ENCODE measurements at places on chromosomes 11 and 22.

DNA sequence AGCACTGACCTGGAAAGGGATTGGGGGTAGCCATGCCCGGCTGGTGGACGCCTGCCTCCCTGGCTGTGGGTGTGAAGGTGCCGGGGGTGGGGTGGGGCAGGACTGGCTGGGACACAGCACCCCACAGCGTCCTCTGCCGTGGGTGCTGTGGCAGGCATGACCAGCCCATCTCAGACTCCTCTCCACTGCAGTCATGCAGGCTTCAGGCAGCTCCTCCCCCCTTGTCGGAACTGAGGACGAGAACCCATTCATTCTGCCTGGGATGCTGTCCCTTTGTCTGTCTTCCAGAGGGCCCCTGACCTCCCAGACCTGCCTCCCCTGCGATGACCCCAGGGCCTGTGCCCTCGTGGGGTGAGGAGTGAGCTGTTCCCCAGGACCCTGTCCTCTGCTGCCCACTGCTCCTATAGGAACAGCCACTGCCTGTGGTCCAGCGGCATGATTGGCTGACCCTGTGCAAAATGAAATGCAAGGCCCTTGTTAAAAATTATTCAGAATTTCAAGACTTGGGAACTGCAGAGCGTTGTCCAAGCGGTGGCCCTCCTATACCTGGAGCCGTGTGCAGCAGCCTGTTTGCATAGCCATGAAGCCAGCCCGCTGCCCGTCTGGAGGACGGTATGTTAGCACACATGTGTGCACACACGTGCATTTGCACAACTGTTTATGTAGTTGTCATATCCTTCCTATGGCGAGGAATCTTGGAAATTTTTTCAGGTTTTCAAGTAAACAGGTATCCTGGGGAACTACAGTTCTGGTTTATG is 1122.3 kb downstream of the BRD1 start:
- no peak for DNase-seq

- no peak for DNase-seq
Measured at GRCh38 chr11:100562128-100562527, 125.0 kb upstream of the ARHGAP42 start.

DNA sequence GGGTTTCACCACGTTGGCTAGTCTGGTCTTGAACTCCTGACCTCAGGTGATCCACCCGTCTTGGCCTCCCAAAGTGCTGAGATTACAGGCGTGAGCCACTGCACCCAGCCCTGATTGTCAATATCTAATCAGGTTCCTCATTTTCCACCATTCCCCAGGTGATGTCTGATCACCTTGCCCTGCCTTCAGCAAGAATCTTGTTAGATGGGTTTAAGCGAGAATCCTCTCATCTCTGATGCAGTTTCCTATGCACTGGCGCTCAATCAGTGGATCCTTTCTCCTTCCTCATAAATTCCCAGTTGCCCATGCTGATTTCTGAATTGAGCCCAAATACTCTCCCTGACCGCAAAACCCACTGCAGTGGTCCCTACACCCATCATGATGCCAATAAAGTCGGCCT is 664 bp upstream of the ZC3H7B start:
- no peak for DNase-seq

DNA sequence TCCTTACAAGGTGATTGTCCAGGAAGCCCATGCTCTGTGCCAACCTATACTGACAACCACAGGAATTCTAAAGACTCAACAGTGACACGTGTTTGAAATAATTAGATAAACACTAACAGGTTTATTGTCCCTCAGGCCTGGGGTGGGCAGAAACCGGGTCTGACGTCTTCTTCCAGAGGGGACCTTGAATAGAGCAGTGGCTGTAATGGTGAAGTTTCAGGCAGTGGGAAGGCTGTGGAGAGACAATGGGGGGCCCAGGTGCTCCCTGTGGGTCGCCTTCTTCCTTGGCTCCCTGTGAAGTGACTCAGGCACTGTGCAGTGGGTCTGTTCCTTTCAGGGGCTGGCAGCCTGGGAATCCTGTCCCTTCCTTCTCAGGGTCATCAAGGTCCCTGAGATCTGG is 54.6 kb downstream of the OTOG start:
- DNase-seq = no peak

DNA sequence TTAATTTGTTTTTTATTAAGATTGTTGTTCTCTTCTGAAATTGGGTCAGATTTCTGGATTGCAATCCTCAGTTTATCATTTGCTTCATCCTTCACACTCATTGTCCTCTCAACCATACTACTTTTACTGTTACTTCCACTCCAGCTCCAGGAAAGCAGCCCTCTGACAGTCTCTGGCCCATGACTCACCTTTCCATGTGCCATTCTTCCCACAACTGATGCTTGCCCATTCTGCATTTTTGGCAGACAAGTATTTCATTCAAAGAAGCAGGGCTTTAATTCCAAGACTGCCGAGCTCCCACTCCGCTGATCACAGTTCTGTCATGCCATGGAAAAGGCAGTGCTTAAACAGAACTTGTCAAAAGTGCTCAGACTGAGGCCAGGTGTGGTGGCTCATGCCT is 139.2 kb downstream of the WNT11 start:
- no peak for DNase-seq

DNA sequence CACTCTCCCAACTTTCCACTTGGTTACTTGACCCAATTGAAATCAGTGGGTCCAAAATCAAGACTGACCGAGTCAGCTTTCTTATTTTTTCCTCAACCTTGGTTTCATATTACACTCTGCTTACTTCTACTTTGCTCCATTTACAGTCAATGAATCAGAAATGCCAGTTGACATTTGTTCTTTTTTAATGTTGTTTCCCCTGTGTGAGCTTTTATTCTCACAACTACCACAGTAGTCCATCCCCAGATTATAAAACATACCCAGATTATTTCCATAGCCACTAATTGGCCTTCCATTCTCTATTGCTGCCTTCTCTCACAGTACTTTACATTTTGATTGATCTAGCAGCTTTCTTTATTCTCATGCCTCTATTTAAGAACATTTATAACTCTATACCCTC is 50.0 kb downstream of the DNAJC24 start:
- DNase-seq = no peak

- no peak for DNase-seq
Measured at GRCh38 chr11:112345706-112346105, 85.0 kb upstream of the PLET1 start.

GRCh38 chr11:70702040-70702648 is 303.8 kb downstream of the CTTN start:
- DNase-seq = no peak

- no peak for DNase-seq
Measured at GRCh38 chr11:33891714-33892327, at the start of gene LMO2. LMO2 (minus strand) TSS chr11:33892076; CDS start chr11:33869716, 22,360 bp downstream.

GRCh38 chr11:67345920-67346819 is 7.2 kb downstream of the POLD4 start:
- no peak for DNase-seq

DNA sequence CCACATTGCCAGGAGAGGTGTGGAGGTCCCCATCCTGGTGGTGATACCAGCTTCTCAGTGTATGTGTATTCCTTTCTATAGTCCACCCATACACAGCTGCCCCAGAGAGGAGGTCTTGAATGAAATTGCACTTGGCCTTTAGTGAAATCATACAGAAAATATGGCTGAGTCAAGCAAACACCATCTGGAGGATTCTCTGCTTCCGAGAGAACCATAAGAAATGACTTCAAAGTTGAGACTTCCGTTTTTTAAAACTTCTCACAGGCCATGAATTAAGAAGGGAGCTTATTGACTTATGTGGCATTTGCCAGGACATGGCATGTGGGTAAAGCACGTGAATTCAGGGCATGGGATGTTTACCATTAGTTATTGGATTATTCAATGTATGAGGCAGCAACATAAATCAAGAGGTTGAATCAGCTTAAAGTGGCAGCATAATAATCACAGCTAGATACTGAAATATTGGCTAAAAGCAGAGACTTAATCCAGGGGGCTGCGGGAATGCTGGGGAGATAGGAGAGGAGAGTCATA is 119.1 kb upstream of the MTNR1B start:
- no peak for DNase-seq

- DNase-seq = peak; percentile 94
Measured at GRCh38 chr11:65662799-65663638, at the start of gene RELA. RELA (minus strand) TSS chr11:65662916; CDS start chr11:65662832, 84 bp downstream.

GRCh38 chr11:81874635-81875034 is 859.0 kb downstream of the FAM181B start:
- peak; percentile 29 for DNase-seq

DNA sequence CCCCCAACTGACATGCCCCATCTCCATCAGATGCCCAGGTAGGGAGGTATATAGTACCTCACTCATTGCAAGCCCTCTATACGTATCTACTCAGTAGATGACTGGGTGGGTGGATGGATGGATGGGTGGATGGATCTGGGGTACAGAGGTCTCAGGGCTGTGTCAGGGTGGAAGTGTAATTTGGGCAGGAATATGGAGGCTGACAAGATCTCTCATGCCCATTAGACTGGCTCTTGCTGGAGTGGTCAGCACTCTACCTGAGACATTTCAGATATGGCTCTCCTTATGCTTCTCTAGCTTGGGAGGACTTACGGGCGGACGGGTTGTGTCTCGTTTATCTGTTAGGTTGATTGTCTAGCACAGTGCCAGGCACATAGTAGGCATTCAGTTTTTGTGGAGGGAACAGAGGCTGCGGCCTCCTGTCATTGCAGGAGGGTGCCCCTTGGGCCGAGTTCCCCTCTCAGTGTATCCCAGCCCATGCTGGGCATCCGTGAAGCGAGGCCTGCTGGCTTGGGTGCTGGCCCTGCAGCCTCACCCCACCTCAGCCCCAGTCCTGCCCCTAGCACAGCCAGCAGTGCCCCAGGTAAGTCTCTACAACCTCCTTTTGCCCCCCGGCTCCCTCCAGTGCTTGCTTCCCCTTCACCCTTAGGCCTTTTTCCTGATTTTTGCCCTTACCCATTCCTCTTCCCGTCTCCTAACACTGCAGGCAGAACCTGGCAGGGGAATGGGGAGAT is 13.7 kb downstream of the ROBO3 start:
- DNase-seq = no peak

- no peak for DNase-seq
Measured at GRCh38 chr22:40628354-40629042, 8.0 kb downstream of the MRTFA start.

- DNase-seq = no peak
Measured at GRCh38 chr22:45084400-45084920, 74.7 kb upstream of the PHF21B start.

- no peak for DNase-seq
Measured at GRCh38 chr11:101867951-101868350, 46.9 kb upstream of the CEP126 start.

- DNase-seq = peak; percentile 36
Measured at GRCh38 chr22:41092847-41093411, 537 bp downstream of the EP300 start.

Measured in T-helper 2 cell treated with Interferon-gamma antibody and Interleukin-4, amounts not matched to agents 5 μg/mL and 100 μg/mL, for 36 hours (primary cell).